Kasumi-1 (cell line): ENCODE measurements at places on chromosomes 3 and 15.
A peak's percentile ranks its signal among the peaks of the same experiment; 100 is the strongest.

GRCh38 chr15:58760385-58761009 lies 10.6 kb upstream of the MINDY2 start:
- DNase-seq, result peak; percentile 66

GRCh38 chr3:155031186-155031585 lies 48.9 kb upstream of the MME start:
- DNase-seq, result no peak

DNA sequence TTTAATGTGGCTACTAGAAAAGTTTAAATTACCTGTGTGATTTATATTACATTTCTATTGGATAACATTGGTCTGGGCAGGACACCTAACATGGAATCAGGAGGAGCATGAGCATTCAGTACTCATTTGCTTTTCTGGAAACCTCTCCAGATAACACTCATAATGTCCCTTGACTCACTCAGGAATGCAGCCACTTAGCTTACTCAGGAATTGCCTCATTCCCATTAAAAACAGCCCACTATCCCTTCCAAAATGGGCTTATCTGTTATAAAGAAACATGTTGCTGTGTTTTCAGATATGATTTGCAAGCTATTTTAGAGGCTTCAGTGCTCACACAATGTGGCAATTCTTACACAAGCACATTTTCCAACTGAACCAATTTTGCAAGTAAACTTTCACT lies 17.1 kb downstream of the GBE1 start:
- no peak for DNase-seq

DNA sequence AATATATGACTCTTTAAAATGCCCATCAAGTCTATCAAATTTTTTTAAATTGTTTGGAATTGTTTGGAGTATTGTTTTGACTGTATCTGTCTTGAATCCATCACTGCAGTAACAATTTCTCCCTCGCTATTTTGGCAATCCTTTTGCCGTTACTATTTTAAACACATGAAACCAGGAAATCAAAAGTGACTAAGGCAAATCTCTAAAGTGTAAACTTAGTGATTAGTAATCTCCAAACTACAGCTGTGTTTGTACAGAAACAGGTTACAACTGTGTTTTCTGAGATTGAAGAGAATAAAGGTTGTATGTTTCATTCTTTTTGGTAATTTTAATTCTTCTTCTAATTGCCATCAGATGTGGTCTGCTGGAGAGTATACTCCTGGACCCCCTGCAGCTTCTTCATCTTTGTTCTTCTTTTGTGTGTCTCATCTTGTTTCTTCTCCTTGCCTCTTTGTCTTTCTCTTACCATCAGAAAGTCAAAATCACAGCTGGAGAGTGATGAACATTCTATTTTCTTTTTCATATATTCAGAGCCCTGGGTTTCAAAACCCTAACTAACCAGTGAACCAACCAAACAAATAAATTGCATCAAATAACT lies 465.4 kb downstream of the RBMS3 start:
- no peak for DNase-seq
